Spinal cord (tissue), 10 donors: ENCODE measurements at places on chromosomes 6 and 20.

DNA sequence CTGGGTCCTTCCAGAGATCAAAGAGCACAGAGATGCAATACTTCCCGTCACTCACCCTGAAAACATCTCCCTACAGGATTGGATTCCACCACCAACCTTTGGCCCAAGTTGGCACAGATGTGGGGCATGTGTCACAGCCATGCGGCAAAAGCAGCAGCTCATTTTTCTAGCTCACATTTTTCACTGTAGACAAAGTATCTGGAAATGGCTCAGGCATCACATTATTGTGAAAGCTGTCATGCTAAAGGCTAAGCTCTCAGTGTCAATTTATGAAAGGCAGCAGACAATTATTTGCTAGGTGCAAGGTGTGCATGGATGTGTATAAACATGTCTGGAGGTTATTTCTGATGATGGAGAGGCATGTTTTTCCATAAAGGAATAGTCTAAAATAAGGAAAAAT, 248.8 kb upstream of the PRND start:
- DNase-seq, result no peak

DNA sequence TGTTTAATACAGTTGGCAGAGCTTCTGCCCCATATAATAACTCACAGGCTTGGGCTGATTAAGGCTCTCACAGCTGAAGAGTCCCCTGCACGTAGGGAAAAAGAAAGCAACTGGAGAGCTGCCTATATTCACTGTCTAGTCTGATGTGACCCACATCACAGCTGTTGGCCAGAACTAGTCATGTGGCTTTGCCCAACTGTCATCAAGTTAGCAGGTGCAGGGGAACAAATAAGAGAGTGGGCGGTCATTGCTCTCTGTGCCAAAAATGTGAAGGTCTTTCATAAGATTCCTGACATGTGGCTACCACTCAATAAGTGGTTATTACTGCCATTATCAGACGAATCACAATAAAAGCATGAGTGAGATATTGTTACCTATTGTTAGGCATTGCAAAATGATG, 665.2 kb downstream of the DOK5 start:
- peak; percentile 17 for DNase-seq

GRCh38 chr6:158010591-158011477, 29.2 kb downstream of the SYNJ2 start:
- DNase-seq, result no peak

GRCh38 chr6:19311786-19312185, 525.4 kb upstream of the ID4 start:
- no peak for DNase-seq

DNA sequence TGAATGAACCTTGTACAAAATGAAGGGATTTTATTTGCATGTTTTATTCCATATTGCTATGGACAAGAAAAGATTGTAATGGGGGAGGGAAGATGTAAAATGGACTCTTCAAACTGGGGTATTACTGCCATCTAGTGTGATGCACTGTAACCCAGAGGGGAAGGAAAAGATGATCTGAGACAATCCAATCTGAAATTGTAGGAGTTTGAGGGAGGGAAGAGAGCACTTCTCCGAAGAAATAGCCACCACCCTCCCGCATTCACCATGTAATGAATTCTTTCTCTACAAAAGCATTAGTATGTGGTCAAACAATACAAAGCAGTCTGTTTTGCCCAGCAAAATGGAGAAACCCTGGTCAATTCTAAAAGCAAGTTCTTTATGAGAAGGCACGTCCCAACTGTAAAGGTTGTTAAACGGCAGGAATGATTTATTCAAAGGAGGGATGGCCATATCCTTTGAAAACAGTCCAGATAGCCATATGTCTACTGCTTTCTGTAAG, 679.5 kb upstream of the NRSN1 start:
- peak; percentile 95 for DNase-seq
